ENCODE measurements at places on chromosomes 11 and 22.

DNA sequence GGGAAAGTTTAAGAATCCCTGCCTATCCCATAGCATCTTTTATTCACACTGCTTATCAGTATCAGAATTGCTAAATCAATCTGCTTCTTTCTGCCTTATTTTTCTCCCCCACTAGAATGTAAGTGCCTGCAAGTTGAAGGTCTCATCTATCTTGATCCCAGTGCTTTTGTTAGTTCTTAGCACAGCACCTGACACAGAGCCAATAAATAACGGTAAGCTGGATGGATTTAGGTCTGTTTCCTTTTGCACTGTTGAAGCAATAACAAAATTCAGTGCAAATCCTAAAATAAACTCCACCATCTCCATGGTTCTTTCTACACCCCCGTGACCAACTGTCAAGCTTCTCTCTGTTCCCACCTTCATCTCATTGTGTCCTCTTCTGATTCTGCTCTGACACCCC lies 36.7 kb upstream of the CD44 start:
- no peak for DNase-seq

- no peak for DNase-seq
Measured at GRCh38 chr11:60854140-60854846, 1.5 kb downstream of the PTGDR2 start.

DNA sequence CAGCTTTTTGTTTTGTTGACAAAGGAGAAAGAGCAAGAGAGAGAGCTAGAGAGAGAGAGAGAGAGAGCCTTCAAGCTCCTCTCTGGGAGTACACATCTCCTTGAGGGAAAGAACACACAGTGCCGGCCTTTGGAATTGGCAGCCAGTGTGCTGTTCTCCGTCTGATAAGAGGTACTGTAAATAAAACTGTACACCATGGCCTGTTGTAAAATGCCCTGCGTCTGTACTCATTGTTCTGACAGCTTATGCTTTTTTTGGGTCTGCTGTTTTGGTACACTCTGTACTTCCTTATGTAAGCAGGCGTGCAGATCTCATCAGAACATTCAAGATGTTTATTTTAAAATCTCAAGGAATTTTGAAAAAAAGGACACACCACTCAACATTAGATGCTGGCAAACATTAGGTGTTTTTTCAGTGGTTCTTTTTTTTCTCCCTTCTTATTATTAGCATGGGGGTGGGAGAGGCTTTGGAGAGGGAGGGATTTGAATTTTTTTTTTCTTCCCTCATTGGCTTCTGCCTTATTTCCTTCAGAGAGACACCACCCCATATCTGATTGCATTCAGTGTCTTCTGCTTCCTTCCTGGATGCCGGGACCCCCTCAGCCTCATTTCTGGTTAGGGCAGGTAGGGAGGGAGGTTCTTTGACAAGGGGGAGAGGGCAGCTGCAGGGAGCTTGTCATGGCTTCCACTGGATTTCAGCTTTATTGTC lies 116.8 kb upstream of the NNMT start:
- no peak for DNase-seq

GRCh38 chr11:116148645-116149044 lies 624.1 kb downstream of the BUD13 start:
- no peak for DNase-seq

GRCh38 chr11:44030996-44031395 lies 16.8 kb upstream of the ACCSL start:
- no peak for DNase-seq

DNA sequence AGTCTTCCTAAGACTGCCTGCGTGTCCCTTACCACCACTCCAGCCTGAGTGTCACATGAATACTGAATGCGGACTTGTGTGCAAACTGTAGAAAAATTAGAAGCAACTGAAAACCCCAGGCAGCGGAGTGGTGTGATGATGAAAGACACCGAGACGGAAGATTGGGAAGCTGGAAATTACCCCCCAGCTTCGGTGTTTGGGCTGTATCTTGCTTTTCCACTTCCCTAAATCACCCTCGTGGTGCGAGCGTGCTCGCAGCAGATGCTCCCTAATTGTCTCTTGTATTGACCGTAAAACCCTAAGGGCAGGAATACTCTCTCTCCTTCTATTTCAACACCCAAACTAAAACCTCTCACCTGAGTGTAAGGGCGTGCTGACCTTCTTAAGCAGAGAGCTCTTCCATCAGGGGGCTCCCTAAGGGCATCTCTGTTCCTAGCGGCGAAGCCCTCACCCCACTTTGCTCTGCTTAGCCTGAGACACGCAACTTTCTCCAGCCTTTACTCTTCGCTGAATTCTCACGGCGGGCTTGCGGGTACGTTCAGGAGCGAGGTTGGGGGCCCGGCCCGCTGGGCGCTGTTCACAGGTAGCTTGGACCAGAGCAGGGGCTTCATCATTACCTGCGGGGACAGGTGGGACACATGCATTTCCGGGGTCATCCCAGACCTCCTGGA lies 62.4 kb downstream of the CRYBB2 start:
- no peak for DNase-seq

- DNase-seq: no peak
Measured at GRCh38 chr22:46740910-46741780, 3.1 kb upstream of the CERK start.

DNA sequence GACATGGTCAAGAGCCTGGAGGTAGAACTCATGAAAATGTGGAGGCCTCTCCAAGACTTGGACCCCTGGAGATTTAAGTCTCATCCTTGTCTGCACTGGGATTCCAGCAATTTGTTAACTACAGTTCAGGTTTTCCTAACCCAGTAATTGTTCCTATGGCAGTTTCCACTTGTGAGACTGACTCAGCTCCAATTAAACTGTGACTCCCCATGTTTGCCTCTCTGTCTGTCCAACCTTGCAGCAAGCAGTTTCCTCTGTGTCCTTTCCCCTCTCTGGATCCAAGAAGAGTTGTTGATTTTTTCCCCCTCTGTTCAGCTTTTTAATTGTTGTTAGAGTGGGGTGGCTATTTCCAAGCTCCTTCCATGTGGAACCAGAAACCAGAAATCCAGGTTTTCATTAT lies 16.2 kb upstream of the ARHGAP20 start:
- DNase-seq: no peak

- no peak for DNase-seq
Measured at GRCh38 chr22:29450222-29450621, 11.8 kb downstream of the RFPL1 start.

GRCh38 chr11:70061734-70062133 lies 16.4 kb upstream of the ANO1 start:
- DNase-seq: no peak

DNA sequence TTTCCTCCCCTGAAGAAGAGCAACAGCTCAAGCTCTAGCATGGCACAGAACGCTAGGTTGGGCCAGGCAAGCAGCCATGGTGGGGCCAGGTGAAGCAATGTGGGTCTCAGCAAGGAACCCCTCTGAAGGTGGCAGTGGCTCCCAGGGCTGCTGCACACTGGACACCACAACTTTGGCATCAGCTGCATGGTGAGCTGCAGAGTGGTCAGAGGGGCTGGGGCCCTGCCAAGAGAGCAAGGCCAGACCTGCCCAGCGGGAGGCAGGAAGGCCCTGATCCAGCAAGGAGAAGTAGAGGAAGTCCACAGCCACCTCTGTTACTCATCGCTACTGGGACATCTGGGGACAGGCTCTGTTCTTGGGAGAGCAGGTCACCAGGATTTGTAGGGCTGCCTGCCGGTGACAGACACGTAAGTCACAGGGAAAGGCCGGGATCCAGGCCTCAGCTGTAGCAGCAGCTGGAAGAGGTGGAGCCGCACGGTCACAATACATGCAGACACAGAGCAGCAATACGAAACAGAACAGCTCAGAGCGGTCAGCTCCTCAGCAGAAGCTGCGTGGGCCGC lies 12.4 kb downstream of the CYB561A3 start:
- no peak for DNase-seq

DNA sequence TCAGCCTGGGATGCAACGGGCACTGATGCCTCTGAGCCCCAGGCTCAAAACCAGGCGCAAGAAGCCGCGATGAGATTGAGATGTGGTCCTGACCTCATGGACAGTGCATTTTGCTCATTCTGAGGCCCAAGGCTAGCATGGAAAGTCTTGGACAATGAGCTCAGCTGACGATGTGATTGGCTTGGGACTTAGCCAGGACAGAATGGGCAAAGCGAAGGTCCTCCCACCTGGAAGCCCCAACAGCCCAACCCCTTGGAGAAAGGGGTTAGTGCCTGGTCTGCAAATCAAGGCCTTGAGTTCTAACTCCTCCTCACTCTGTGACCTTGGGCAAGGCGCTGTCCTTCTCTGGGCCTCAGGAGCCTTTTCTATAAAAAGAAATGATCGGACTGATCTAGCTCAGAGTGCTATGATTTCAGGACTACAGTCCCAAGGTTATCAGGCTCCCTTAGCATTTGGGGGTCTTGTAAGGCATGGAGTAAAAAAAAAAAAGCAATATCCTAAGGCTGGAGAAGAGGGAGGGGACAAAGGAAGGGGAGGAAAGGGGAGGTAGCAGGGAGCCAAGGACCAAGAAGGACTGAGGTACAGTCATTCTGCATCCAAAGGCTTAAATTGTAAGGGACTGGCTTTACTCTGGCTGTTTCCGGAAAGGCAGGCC lies 2.7 kb downstream of the SLC43A3 start:
- no peak for DNase-seq

GRCh38 chr11:102809971-102810370 lies 12.0 kb upstream of the MMP1 start:
- no peak for DNase-seq

DNA sequence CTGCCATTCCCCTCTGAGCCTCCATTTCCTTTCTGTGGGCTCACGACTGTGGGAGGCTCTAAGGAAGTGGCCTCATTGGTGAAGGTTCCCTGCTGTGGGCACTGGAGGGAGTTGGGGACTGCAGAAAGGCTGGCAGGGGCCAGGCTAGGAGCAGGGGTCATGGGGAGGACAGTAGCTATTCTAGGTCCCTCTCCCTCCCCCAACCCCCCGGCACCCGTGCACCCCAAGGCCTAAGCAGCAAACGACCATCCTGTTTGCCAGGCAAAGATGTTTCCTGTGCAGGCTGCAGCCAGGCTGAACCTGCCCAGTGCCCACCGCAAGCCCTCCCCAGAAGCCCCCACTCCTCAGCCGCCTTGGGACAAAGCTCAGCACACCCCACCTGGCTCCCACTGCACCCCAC lies 189.4 kb downstream of the MN1 start:
- DNase-seq: no peak

- no peak for DNase-seq
Measured at GRCh38 chr11:111409915-111410314, 30.8 kb upstream of the POU2AF1 start.

DNA sequence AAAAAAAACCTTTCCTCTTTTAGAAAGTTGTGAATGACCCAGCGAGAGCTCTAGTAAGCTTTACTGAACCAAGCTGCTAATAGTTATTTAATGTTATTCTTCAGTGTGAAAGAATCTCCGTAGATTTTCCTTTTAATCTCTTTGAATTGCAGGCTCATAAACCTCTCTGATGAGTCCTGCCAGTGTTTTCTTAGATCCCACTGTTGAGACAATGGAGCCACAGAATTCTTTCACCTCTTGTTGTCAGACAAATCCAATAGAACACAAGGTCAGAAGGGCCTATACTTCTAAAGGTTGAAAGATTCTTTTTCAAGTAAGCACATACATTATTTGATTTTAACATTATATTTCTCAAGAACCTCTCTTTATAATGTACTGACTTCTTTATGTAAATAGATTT lies 52.2 kb downstream of the DNAJC24 start:
- DNase-seq: no peak

DNA sequence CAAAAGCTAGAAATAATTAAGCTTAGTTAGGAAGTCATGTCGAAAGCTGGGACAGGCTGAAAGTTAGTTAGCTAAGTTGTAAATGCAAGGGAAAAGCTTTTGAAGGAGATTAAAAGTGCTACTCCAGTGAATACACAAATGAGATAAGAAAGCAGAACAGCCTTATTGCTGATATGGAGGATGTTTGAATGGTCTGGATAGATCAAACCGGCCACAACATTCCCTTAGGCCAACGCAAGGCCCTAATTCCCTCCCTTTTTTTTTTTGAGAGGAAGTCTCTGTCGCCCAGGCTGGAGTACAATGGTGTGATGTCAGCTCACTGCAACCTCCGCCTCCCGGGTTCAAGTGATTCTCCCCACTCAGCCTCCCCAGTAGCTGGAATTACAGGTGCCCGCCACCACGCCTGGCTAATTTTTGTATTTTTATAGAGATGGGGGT lies 23.3 kb upstream of the WEE1 start:
- DNase-seq: no peak

GRCh38 chr22:39175353-39176142 lies 23.1 kb upstream of the CBX7 start:
- DNase-seq: no peak

DNA sequence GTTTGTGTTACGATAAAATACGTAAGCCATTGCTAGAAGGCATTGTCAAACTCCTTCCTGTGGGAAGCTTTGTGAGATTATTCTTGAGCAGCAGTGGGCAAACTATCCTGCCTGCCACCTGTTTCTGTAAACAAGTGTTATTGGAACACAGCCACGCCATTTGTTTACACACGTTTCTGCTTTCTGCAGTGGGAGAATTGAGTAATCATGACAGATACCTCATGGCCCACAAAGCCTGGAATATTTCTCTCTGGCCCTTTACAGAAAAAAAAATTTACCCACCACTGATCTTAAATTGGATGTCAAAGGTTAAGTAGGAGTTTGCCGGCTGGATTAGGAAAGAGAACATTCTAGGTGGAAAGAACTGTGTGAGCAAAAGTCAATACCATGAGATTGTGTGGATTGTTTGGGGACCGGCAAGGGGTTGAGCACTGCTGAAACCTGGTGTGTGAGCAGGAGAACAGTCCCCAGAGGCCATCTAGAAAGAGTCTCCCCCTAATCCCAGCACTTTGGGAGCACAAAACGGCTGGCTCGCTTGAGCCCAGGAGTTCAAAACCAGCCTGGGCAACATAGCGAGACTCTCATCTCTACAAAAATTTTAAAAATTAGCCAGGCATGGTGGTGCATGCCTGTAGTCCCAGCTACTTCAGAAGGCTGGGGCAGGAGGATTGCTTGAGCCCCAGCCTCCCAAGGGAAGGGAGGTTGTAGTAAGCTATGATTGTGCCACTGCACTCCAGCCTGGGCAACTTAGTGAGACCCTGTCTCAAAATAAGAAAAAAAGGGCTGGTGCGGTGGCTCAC lies 6.0 kb upstream of the PLA2G6 start:
- DNase-seq: no peak

- no peak for DNase-seq
Measured at GRCh38 chr11:69311767-69312385, 17.9 kb downstream of the MYEOV start.

- DNase-seq: no peak
Measured at GRCh38 chr11:66861038-66861773, 4.3 kb downstream of the LRFN4 start.

DNA sequence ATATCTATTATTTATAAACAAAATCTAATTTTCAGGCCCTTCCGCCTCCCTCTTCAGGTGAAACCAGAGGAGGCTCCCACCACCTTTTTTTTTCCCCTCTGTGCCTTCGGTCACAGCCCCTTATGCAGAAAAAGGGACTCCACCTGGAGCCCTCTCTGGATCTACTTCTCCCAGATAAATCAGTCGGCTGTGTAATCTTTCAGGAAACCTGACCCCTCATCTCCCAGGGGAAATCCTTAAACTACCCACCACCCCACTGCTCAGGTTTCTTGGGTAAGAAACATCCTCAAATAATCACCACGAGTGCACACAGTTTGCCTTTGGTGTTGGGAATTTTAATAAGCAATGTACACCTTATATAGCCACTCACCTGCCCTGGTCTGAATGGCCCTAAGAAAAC lies 104.2 kb downstream of the NAV2 start:
- no peak for DNase-seq
